ENCODE measurements at places on chromosomes 11 and 22.

DNA sequence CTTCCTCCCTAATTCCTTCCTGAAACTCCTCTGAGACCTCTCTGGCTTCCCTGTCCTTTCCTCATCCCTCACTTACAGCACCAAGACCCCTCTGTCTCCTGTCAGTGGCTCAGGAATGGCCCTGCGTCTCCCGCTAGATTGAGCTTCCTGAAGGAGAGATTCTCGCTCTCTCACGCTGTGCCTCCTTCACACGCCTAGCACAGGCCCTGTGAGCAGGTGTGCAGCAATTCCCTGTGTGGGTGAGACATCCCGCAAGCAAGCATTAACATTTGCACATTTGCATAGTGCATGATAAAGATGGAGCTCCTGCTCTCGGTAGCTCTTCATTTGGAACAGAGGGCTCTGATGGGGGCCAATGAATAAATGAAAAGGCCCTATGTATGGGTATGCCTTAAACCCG is 159.8 kb downstream of the ADAMTS15 start:
- DNase-seq, result no peak

DNA sequence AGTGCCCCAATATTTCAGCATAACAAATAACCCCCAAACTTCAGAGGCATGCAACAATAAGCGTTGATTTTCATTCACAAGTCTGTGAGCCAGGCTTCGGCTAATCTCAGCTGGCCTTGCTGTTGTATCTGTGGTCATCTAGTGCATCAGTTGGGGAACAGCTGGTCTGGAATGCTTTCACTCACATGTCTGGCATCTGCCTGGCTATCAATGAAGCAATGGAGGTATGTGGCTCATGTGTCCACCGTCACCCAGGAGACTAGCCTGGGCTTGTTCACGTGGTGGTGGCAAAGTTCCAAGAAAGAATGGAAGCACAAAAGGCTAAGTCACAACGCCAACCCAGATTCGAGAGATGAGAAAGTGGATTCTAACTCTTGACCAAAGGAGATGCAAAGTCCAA is 304.8 kb upstream of the ISX start:
- DNase-seq, result no peak

GRCh38 chr22:33247758-33248157 is 189.6 kb upstream of the SYN3 start:
- DNase-seq, result no peak

GRCh38 chr11:129208863-129209262 is 16.7 kb upstream of the ARHGAP32 start:
- no peak for DNase-seq

DNA sequence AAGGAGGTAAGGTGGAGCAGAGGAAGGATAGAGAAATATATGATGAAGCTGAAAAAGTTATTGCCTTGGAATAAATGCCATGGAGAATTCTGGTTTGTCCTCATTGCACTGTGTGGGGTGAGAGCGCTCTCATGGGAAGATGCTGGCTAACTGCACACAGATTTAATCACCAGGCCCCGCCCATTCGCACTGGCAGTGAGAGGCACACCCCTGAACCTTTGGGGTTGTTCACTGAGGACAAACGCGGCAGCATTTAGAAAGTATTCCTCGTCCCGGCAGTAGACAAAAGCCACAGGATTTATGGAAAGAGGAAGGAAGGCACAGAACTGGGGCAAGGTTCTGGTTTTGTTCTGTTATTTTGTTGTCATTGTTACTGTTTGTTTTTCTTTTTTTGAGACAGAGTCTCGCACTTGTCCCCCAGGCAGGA is 70.2 kb downstream of the MED15 start:
- DNase-seq, result no peak

GRCh38 chr22:35313311-35314121 is 13.8 kb downstream of the TOM1 start:
- DNase-seq, result peak; percentile 16

DNA sequence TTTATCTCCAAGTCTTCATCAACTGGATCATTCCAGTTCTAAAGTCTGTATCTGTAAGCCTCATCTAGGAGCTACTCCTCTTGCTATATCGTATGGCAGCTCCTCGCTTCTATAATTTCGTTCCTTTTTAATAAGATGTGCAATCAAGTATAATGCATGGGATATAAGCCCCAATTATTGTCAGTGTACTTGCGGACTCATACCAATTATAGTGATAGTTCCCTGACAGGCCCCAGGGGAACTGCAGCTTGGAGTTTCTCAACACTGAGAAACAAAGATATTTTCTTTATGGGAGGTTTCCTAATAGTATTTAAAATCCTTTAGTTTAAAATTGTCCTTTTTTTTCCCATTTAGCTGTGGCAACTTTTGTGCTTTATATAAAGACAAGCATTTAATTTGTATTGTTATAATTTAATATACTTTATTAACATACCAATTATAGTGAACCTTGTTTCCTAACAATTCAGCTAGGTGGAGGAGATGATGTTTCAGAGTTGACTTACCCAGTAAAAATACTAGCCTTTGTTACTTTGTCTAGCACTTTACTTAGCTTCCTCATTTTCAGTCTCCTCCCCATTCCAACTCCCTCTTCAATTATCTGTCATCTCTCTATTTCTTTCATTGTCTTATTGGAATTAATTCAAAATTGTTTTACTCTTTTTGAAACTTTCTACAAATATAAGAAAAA is 25.3 kb upstream of the DDX17 start:
- DNase-seq, result no peak

DNA sequence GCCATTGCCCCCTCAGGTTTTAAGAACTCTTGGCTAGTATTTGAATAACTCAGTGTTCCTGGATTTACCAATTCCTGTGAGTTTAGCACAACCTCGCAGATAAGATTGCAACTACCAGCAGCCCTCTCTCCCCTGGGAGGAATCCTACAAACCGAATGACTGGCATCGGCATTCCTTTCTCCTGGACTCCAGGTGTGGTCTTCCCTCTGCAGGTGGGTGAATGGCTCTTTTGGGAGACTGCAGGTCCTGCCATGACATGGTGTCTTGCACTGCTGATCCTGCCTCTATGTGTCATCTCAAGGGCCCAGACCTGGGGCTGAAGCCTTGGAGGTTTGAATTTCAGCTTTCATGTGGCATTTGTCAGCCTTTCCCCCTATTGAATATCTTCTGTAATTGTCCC is 105.6 kb downstream of the PKNOX2 start:
- DNase-seq, result no peak

GRCh38 chr11:70204466-70204799 is 1.3 kb downstream of the FADD start:
- no peak for DNase-seq

DNA sequence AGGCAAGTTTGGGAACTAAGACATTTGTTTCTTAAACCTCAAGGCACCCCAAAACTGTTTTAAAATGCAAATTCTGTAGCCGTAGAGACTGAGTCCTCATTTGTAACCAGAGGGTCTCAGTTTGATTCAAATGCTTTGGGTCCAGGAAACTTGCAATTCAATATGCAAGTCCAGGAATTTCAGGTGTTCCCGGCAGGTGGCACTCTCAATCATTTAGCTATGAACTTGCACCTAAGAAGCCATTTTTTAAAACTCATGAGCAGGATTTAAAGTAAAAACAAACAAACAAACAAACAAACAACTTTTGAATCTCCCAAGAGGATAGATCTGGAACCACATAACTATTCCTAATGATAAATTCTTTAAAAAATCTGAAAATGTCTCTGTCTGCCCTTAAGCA is 8.7 kb upstream of the ABTB2 start:
- DNase-seq, result no peak

GRCh38 chr22:42814215-42814614 is 42.9 kb downstream of the ARFGAP3 start:
- peak; percentile 93 for DNase-seq

GRCh38 chr22:24427500-24428164 is at the start of gene ADORA2A:
ADORA2A (plus strand) TSS chr22:24427599; CDS start chr22:24433405, 5,806 bp downstream.
- DNase-seq, result no peak

DNA sequence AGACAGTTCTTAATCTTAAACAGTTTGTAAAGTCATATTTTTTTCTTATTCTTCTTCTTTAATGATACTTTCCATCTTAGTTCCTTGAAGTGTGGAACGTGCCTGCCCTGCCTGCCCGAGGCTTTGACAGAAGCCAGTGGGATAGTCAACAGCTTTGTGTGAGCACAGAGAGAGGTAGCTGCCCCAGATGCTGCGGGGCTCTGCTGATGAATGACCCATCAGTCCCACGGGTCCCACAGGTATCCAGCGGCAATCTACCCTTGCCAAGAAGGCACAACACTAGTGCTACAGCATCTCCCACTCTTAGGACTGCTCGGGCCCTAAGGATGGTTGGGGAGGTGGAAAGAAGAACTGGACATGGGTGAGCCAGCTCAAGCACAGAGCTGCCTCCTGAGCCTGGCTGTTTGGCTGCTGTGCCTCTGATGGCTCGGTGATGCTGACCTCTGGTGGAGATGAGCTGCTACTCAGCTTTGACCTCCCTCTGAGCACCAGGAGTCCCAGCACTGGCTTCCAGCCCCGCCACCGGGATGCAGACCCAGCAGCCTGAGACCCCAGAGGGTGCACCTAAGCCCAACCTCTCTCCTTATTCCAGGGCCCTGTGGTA is 11.8 kb upstream of the APLNR start:
- DNase-seq, result peak; percentile 26

DNA sequence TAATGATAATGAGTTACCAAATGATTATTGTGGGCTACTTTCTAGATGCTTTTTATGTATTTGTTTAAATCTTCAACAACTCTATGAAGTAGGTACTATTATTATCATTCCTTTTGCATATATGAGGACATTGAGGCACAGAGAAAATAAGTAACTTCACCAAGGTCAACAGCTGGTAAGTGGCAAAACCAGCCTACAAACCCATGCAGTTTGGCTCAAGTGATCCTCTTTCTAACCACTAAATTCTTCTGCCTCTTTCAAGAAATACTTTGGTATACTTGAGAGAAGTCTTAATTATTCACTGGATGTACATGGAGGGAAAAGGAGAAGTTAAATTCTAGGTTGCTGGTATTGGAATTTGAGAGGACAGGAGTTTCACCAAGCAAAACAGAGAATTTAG is 495.2 kb upstream of the CADM1 start:
- DNase-seq, result no peak

DNA sequence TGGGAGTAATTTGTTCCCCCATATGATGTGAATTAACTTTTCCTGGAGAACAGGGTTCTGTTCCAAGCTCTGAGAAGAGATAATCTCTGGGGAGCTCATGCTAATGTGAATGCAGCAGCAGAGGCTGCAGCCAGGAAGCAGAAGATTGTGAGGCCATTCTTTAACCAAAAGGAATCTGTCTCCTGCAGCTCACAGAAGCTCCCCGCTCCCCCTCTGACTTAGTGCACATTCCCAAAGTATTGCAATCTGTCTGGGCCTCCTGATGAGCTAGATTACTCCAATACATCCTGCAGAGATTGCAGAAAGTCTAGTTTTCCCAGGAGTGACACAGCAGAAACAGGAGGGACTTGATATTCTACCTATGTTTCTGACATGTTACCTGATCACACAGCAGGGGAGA is 420.6 kb upstream of the FAT3 start:
- no peak for DNase-seq

All from NCI-H1694 (cell line).